ENCODE measurements at places on chromosomes 2 and 18.

GRCh38 chr2:121558329-121558728 is 27.6 kb downstream of the RNU4ATAC start:
- no peak for DNase-seq

- DNase-seq: no peak
These were observed 67.1 kb upstream of the EPAS1 start for GRCh38 chr2:46230115-46230571.

DNA sequence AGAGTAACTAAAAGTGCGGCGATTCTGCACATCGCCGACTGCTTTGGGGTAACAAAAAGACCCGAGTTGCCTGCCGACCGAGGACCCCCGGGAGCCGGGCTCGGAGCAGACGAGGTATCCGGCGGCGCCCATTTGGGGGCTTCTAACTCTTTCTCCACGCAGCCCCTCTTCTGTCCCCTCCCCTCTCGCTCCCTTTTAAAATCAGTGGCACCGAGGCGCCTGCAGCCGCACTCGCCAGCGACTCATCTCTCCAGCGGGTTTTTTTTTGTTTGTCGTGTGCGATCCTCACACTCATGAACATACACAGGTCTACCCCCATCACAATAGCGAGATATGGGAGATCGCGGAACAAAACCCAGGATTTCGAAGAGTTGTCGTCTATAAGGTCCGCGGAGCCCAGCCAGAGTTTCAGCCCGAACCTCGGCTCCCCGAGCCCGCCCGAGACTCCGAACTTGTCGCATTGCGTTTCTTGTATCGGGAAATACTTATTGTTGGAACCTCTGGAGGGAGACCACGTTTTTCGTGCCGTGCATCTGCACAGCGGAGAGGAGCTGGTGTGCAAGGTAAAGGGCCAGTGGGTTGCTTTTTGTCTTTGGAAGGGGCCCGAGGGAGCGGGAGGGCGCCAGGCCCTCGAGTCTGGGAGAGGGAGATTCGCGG is 1.4 kb downstream of the TRIB2 start:
- peak; percentile 37 for DNase-seq

GRCh38 chr2:131104487-131105155 is 515 bp upstream of the PLEKHB2 start:
- peak; percentile 86 for DNase-seq

DNA sequence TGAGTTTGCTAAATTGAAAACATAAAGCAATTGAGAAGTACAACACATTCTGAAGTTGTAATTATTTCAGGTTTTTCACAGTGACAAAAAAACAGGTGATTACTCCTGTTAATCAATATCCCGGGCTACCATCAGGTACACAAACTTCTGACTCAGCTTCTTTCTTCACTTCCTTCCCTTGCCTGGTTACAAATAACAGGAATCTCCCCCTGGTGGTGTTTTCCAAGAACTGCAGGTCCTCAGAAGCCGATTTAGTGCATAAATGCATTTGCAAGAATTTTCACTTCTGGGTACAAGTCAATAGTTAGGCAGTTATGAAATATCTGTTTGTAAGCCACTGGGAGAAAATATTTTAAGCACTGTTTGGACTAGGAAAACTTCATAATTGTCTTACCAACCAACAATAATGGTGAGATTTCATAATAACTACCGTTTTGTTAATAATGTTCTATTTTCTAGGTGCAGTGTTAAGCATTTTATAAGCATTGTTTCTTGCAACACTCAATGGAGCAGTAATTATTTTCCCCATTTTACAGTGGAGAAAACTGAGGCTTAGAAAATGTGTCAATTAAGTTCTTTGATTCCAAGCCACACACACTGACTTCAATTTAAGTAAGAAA is 12.4 kb upstream of the GMCL1 start:
- peak; percentile 93 for DNase-seq

DNA sequence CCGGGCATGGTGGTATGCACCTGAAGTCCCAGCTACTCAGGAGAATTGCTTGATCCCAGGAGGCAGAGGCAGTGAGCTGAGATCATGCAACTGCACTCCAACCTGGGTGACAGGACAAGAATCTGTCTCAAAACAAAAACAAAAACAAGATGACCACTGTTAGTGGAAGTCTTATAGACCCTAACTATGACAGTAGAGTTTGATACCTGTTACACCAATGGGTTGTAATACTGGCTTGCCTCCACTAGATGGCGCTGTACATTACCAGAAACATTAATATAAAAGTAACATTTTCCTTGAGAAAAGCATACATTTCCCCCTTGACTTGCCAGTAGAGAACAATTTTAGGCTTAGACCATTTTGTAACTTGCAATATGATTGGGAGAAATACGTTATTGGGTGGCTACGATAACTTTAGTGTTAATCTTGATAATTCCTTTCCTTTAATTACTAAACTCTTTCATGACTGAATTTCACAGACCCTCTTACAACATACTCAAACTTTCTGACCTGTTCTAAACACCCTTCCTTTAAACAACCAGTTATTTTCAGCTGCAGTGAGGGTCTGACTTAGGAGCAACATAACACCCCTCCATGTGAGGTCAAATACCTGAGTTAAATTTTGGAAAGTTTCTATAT is 19.5 kb downstream of the SLC25A52 start:
- peak; percentile 59 for DNase-seq

- peak; percentile 58 for DNase-seq
These were observed 10.5 kb downstream of the CHMP1B start for GRCh38 chr18:11861583-11862288.

- no peak for DNase-seq
These were observed 92.0 kb downstream of the FARSB start for GRCh38 chr2:222563936-222564335.

- no peak for DNase-seq
These were observed 202.4 kb downstream of the FHOD3 start for GRCh38 chr18:36499938-36500337.

GRCh38 chr2:147945660-147946059 is 74.9 kb downstream of the ORC4 start:
- DNase-seq: peak; percentile 38

Measured in cardiac fibroblast (primary cell).